ENCODE measurements at places on chromosomes 5 and 9. TPM values are rescaled to one million over a fixed set of nuclear protein-coding genes. Genes with fewer than 3 reads are reported as not detected.

- no peak overlapping the region for H3K4me3 ChIP-seq
- no peaks in the 10 kb centered on the region for H3K4me1 ChIP-seq
- no peak for DNase-seq
- no peaks in the 10 kb centered on the region for H3K27me3 ChIP-seq
These were observed 383.2 kb upstream of the SGCD start for GRCh38 chr5:155943516-155944407.

DNA sequence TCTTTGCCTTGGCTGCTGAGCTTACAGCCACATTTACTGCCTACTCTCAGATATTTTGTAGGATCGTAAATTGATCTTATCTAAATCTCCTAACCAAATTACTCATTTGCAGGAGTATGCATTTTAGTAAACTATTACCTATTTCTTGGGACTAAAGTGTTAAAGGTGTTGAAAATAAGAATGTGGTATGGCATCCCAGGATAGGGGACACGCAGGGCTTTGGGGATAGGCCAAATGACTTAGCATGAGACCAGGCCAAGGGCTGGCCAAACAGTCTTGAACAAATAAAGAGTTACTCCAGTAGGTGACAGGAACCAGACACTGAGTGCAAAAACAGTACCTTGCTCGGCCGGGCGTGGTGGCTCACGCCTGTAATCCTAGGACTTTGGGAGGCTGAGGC is 25.1 kb downstream of the TBC1D2 start:
- H3K36me3 ChIP-seq, result peaks cover 19% of the 10 kb centered on the region
- H3K4me3 ChIP-seq, result no peak overlapping the region
- no peaks in the 10 kb centered on the region for H3K27me3 ChIP-seq
- DNase-seq, result no peak
- no peaks in the 10 kb centered on the region for H3K4me1 ChIP-seq

DNA sequence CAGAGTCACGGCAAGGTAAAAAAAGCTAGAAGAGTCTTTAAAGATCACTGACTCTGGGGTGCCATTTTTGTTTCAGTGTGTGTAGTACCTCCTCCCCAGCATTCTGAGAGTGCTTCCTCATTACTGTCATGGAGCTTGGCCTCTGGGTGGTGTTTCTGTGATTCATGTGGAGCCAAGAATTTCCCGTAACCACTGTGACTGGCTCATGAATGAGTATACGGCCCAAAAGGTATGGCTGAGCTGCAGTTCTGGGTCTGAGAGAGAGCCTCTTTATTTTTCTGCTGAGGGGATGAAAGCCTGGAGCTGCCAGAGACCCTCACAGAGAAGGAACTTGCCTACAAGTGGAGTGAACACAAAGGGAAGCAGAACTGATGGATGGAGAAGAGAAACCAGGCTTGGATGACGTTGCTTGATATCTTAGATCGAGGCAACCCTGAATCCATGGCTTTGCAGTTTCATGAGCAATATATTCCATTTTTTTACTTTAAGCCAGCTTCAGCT is 85.6 kb downstream of the PTTG1 start:
- H3K4me1 ChIP-seq, result no peaks in the 10 kb centered on the region
- H3K27me3 ChIP-seq, result no peaks in the 10 kb centered on the region
- no peak overlapping the region for H3K4me3 ChIP-seq
- no peak for DNase-seq
- no peaks in the 10 kb centered on the region for H3K36me3 ChIP-seq
- no peak overlapping the region for H3K27ac ChIP-seq

Gene TLX3
- polyA plus RNA-seq, result not detected

Gene IPO11
- polyA plus RNA-seq, result 20.1 TPM
